ENCODE measurements at places on chromosomes 3 and 15.

DNA sequence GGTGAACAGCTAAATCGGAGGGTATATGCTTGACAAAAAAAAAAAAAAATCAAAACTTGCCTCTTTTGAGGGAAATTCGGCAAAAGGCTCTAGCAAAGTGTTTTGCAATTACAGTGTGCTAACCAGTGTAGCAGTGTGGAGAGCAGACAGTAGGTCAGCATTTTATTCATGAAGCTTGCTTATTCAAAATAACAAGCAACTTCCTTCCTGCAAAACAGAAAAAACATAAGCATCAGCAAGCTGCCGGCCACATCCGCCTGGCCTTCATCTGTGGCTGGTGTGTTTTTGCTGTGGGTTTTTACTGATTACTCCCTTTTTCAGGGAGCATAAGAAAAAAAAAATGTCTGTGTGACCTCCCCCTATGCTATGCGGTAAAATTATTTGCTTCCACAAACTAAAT, 434.1 kb downstream of the OCA2 start:
- DNase-seq, result no peak

DNA sequence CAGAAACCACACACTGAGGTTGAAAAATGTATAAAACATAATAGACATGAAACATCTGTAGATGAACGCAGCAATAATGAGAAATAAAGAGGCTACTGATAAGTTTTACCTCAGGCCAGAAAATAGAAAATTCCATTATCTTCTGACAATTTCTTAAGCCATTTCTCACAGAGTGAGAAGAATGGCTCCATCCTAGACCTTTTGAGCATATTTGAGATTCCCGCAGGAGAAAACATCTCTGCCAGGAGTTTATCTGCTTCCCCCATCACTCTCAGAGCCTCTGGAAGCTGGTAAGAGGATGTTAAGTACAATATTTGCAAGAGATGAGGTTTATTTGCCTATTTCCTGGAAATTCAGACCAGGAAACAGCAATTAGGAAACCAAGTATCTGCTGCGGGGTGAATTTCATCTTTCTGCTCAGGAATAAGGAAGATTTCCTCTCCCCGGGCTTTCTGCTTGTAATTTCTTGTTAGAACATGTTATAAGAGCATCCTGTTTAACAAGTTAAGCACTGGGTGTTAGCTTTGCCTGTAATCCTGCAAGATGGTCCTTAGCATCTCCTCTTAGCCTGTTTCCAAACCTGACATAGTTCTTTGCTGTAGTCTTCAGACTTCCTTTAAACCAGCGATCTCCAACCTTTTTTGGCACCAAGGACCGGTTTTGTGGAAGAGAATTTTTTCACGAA, 54.8 kb downstream of the ATP13A4 start:
- DNase-seq, result no peak

GRCh38 chr15:98755138-98755537, 106.8 kb downstream of the IGF1R start:
- no peak for DNase-seq

DNA sequence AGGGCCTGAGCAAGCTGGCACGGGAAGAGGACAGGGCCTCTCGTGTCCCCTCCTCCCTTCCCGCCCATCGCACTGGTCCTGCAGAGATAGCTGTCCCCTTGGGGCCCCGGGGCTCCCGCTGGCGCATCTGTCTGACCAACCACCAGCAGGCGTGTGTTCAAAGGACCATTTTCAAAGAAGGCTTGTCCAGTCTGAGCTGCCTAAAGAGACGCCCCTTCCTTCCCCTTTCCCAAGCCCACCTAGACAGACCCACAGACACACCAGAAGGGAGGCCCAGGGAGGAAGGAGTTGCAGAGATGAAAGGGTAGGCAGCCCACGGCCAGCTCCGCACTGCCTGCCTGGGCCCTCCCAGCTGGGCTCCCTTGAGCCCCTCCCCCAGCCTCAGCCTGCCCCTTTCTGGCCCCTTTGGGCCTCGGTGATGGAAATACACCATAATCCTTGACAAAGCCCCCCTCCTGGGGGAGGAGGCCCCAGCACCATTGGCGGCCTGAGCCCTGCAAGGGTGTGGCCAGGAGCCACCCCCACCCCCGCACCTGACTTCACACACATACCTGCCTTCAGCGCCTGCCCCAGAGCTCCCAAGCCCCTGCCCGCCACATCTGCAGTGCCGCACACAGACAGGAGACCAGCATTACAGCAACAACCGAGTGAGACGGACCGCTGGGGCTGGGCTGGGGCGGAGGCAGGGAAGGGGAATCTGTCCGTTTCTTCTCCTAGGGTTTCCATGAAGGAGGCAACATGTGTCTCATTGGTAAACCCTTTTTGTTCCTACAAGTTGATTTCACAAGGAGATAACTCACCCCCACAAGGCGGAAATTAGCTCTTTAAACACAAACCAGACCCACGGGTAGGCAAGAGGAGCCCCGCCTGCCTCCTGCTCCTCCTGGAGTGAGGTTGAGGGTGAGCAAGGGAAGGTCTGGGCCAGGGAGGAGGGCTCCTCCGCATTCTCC, at the start of gene STRA6:
STRA6 (minus strand) TSS at position 336 of the 950 bp plus-strand sequence. CDS start 520 bp downstream, outside the sequence.
- DNase-seq, result peak; percentile 23

GRCh38 chr3:86954747-86955146, 36.2 kb downstream of the VGLL3 start:
- no peak for DNase-seq

- no peak for DNase-seq
Observed at GRCh38 chr3:1611824-1612223, 486.8 kb upstream of the CNTN4 start.

Data from NCI-H2107 (cell line).